B cell (primary cell): ENCODE measurements at places on chromosomes 7 and 10. TPM values are rescaled to one million over a fixed set of nuclear protein-coding genes. Genes with fewer than 3 reads are reported as not detected.
A peak's percentile ranks its signal among the peaks of the same experiment; 100 is the strongest.

Gene MYL10
- not detected in 2 replicates for total RNA-seq

Gene PITX3
- total RNA-seq, result not detected in 2 replicates

Gene SPDYE16
- total RNA-seq, result 0.53 and 0.69 TPM in 2 replicates

Gene NUP42
- 49.2 and 58.8 TPM in 2 replicates for total RNA-seq

Gene STEAP1
- total RNA-seq, result 0.32 TPM in 1 of 2 replicates, not detected in the other

Gene FBXL13
- 2.4 and 4.0 TPM in 2 replicates for total RNA-seq

Gene MAD1L1
- total RNA-seq, result 106 and 110 TPM in 2 replicates

Gene GALNT17
- total RNA-seq, result not detected in 2 replicates

Gene CACNA2D1
- not detected in 2 replicates for total RNA-seq

Gene POP7
- total RNA-seq, result 13.0 and 14.4 TPM in 2 replicates

Gene TMEM178B
- 0.27 and 0.96 TPM in 2 replicates for total RNA-seq

Gene COBL
- total RNA-seq, result not detected in 2 replicates

GRCh38 chr10:123930340-123931001 is 38.9 kb upstream of the CPXM2 start:
- no peak for DNase-seq

DNA sequence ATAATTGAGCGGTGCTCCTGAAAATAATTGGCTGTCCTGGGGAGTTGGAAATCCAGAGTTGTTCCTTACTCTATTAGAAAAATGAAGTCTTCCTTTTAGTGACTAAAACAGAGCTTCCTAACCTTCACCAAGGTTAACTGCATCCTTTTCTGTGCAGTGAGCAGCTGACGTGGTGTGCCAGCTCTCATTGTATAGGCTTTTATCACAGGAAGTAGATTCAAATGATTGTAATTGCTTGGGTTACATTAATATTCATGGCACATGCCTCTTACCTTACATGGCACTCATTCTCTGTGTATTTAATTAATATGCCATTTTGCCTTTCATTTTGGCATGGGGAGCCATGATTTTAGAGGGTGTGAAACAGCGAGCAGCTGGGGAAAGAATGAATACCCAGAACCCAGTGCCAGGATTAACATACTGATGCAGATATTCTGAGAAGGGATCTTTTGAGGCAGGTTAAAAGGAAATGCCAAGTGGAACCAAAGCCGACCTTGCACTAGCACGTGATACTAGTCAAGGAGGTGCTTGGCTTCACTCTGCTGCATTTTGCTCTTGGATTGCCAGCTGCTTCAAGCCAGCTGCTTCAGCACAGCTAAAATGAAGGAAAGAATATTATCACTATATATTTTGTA is 115.3 kb downstream of the ST7 start:
- no peak for DNase-seq

DNA sequence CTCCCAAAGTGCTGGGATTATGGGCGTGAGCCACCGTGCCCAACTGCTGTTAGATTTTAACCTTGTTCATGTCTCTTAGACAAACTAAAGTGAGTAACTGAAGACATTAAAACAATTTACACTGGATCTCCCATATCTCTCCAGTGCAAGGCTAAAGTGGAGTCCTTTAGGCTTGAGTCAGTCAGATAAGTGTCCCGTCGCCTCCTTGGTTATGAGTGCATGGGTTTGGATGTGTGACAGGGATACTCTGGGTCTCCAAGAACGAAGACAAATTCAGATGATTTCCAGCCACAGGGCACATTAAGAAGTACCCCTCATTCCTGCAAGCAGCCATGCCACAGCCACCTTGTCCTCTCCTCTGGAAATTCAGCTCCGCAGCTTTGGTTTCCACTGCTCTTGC is 66.1 kb upstream of the PDZD8 start:
- DNase-seq, result no peak

DNA sequence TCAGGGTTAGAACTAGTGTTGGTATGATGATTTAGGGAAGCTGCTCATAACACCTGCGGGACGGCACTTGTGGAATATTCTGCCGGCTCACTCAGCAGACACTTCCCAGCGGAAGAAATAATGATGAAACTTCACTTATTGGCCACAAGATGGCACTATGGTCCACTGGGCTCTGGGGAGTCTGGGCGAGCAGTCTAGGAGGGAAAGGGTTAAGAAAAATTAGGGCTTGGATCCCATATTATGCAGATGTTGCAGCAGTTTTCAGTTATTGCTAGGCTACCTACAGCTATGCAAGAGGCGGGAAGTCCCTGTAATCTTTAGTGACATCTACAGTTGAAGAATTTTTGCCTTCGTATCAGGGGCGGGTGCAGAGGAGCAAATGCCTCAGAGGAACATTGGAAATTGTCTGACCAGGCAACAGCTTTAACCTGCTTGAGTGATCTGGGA is 238.7 kb upstream of the PRSS58 start:
- peak; percentile 41 for DNase-seq

DNA sequence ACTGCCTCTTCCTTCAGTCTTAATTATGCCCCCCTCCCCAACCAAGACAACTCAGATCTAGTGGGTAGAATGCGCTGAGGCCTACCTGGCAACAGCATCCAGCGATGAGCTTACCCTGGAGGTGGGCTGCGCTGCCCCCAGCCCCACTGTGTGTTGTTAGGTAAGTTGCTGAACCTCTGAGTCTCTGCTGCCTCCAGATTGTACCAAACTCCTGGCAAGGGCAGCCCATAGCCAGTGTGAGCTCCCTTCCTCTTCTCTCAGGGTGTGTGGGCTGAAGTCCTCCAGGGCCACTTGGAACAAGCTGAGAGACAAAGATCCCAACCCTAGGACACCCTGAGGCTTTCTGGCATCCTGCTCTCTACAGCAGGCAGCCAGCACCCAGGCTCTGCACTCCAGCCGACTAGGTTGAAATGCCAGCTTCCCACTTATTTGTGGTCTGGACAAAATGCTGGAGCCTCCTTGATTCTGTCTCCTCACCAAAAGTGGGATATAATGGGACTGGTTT is 135.3 kb downstream of the ARHGAP22 start:
- no peak for DNase-seq

GRCh38 chr7:674454-675410 is 51.8 kb upstream of the DNAAF5 start:
- no peak for DNase-seq

DNA sequence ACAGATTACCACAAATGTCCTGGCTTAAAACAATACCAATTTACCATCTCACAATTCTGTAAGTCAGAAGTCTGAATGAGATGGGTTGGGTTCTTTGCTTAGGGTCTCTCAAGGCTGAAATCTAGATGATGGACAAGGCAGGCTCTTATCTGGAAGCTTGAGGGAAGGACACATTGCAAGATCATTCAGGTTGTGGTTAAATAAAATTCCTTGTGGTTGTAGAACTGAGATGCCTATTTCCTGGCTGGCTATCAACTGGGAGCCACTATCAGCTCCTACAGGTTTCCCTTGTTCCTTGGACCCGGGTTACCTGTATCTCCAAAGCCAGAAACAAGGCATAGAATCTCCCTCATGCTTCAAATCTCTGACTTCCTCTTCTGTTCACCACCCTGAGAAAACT is 148.4 kb downstream of the MDFIC start:
- no peak for DNase-seq

DNA sequence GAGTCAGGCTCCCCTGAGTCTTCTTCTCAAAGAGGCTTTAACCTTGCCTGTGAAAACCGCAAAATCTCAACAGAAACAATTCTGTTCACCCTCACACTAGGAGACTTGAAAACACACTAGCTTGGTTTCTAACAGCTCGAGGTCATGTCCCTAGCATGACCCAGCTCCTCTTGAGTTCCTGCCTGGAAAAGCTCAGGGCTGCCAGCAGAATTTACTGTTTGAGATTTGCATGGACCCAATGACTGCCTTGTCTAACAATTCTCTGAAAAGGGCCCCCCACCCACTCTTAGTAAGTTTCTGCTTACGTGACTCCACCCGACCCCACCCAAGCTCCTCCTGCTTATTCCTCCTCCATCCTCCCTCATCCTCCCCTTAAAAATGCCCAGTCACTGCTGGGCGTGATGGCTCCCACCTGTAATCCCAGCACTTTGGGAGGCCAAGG is 85.1 kb upstream of the KMT2C start:
- no peak for DNase-seq

DNA sequence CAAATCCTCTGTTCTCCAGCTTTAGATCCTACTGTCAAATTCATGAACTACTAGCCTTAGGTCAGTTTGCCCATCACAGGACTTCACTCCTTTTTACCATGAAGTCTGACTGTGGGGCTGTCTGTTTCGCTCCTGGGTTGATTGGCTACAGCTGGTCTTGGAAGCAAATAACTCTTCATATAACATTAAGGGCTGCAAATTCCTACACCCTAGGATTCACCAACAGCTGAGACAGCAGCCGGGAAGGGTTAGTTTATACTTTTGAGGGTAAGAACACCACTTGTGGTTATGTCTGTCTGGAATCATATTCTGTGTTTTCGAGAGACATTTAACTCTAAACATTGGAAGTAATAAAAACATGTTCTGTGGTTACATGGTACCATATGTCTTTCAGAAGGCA is 55.9 kb upstream of the KIAA1217 start:
- no peak for DNase-seq

GRCh38 chr10:18418541-18419215 is 232.7 kb downstream of the NSUN6 start:
- DNase-seq, result no peak

GRCh38 chr10:91294134-91294906 is 73.9 kb downstream of the PCGF5 start:
- no peak for DNase-seq

GRCh38 chr10:46547541-46548497 is 8.6 kb downstream of the GPRIN2 start:
- DNase-seq, result no peak

DNA sequence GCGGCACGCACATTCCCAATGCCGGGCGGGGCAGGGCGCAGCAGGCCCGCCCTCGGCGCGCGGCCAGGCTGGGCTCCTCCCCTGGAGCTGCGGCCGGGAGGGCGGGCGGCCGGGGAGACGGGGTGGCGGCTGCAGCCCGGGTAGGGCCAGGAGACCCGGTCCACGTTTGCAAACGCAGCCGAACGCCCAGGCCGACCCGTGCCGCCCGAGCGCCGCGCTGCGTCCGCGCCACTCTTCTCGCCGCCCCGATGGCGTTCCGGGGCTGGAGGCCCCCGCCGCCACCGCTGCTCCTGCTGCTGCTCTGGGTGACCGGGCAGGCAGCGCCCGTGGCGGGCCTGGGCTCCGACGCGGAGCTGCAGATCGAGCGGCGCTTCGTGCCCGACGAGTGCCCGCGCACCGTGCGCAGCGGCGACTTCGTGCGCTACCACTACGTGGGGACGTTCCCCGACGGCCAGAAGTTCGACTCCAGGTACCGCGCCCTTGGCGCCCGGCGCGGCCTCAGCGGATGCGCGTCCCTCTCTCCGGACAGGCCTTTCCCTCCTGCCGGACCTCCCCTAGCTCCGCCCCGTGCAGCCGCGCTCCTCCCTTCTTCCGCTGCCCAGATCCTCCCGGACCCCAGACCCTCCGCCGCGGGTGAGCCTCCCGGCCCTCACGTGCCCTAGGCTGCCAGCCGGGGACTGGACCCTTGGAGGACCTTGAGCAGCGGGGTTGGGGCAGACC is at the start of gene FKBP9:
Gene FKBP9 (plus strand): TSS at position 115 of the 720 bp plus-strand sequence. CDS start 134 bp downstream, at position 249.
- peak; percentile 50 for DNase-seq

DNA sequence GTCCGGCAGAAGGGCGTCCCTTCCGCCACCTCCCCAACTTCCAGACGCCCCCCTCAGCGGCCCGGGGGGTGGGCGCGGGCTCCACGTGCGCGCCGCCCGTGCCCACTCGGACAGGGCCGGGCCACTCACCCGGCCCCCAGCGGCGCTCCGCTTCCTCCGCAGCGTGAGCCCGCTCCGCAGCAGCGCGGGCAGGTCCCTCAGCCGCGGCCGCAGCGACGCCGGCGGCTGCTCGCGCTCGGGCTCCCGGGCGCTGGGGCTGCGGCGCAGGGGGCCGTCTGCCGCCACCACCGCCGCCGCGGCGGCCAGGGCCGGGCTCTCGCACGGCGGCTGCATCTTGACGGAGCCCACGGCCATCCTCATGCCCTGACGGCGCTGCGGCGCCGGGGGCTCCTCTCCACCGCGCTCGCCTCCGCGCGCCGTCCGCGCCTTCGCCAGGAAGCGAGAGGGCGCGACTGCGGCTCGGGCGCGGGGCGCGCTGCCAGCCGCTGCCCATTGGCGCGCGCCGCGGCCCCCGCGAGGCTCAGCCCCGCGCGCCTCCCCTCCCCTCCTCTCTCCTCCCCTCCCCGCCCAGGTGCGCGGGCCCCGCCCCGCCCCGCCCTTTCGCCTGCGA is at the start of gene RAPGEF5:
Gene RAPGEF5 (minus strand): TSS at position 454 of the 610 bp plus-strand sequence. CDS start 94 bp downstream, at position 360.
- peak; percentile 55 for DNase-seq

GRCh38 chr10:110474017-110474416 is 23.7 kb upstream of the DUSP5 start:
- no peak for DNase-seq

GRCh38 chr10:113849946-113850345 is 3.9 kb downstream of the DCLRE1A start:
- no peak for DNase-seq

- DNase-seq, result no peak
Measured at GRCh38 chr7:103912891-103913605, 76.4 kb downstream of the RELN start.

DNA sequence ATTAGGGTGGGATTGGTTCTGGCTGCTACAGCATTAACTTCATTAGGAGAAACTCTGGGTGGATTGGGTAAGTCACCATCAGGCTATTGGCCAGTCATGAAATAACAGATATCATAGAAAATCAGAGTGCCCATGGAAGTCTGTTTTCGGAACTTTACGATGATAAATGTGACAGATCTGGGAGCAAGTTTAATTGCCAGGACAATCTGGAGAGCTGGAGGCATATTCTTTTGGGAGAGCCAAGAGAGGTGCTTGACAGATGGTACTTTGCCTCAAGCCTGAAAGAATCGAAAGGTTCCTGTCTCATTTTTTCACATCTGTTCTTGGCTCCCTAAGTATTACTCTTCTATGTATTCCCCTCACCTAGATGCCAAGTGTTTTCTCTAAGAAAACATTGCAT is 369.9 kb downstream of the CNTNAP2 start:
- no peak for DNase-seq

GRCh38 chr10:44011603-44011981 is 362.9 kb upstream of the ZNF32 start:
- no peak for DNase-seq

DNA sequence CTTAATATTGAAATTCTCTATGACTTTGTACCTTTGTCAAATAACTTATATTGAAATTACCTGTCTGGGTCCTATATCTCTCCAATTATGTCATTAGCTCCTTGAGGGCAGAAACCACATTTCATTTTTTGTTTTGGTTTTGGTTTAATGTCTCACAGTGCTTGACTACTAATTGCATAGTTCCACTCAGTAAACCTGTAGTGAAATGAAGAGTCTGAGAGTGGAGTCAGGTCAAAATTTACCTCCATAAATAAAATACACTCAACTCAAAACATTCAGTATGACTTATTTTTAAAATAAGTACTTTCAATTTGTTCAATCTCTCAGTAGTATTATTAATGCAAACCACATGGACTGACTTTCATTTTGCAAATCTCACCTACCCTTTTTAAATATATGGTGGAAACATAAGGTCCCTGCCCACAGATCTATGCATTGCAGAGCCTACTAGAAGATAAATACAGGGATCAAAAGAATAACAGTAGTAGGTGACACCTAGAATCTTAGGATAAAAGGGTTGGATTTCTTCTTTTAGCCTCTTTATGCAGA is 32.5 kb downstream of the PDE1C start:
- no peak for DNase-seq
